ENCODE measurements at places on chromosomes 1 and 21. TPM values are rescaled to one million over a fixed set of nuclear protein-coding genes. Genes with fewer than 3 reads are reported as not detected.

DNA sequence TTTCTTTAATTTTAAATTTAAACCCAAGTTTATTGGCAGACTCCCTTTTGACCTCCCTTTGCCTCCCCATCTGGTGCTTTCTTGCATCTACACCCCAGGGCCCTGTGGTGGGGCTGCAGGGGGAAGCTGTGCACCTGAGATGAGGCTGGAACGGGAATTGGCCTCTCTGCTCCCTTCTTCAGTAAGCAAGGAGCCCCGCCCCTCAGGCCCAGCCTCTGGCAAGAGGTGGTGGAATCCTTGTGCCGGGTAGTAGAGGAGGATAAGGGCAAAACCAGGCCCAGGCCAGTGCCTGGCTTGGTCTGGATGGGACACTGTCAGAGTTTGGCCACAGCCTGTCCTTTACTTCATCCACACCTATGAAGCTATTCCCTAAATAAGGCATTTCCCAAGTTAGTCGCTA is 25.1 kb downstream of the ATP8B2 start:
- DNase-seq = peak; percentile 69

DNA sequence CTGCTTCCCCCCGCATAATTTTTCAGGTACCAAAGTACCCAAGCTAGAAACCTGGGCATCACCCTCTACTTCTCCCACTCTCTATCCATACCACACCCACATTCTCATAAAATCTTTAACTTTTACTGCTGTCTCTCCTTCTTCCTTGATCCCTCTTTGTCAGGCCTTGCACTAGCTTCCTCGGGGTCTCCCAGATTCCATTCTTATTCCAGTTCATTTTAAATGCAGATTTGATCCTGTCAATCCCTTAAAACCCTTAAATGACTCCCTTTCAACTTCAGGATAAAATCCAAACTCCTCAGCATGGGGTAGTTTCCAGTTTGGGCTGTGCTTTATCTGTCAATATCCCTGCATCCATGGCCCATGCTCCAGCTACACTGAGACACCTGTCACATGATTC is 343.5 kb downstream of the PBX1 start:
- no peak for DNase-seq

DNA sequence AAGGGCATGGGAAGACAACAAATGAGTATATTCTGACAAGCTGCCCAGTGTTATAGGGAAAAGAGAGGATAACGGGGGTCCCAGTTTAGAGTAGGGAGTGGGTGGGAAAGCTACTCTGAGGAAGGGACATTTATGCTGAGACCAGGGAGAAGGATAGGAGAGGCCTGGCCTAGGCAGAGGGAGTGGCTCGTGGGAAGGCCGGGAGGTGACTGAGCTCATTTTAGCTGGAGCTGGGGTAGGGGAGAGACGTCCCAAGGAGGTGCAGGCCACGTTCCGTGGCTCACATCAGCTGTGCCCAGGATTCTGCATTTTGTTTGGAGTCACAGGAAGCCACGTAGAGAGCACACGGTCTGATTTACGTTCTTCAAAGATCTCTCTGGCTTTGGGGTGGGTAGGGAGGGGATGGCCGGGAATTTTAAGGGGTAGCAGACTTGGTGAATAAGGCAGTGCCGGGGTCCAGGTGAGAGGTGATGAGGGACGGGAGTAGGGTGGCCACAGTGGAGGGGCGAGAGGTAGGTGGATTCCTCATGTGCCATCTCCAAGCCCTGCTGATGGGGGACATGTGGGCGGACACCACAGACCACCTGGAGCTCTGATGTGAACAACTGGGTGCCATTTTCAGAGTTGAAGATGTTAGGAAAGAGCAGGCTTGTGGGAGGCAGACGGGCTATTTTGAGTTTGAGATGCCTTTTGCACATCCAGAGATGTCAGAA is 4.7 kb downstream of the TINAGL1 start:
- no peak for DNase-seq

- DNase-seq = peak; percentile 78
Observed at GRCh38 chr1:24914226-24915069, 15.6 kb downstream of the RUNX3 start.

- no peak for DNase-seq
Observed at GRCh38 chr21:30117631-30118030, 49.0 kb downstream of the CLDN17 start.

DNA sequence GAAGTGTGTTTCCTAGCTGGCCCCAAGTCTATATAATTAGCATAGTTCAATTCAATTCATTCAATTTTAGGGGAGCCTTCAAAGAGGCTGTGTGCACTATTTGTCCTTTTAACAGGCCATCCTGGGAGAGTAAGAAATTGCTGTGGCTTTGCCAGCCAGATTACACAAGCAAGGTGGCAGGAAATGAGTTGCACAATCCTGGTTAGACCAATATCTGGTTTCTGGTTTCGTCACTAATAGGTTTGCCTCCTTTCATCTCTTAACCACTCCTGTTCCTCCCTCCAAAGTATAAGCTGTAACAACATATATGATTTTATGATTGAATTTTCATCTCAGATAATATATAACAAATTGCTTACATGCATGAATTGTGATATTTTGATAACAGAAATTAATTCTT is 84.1 kb upstream of the NEGR1 start:
- DNase-seq = no peak

DNA sequence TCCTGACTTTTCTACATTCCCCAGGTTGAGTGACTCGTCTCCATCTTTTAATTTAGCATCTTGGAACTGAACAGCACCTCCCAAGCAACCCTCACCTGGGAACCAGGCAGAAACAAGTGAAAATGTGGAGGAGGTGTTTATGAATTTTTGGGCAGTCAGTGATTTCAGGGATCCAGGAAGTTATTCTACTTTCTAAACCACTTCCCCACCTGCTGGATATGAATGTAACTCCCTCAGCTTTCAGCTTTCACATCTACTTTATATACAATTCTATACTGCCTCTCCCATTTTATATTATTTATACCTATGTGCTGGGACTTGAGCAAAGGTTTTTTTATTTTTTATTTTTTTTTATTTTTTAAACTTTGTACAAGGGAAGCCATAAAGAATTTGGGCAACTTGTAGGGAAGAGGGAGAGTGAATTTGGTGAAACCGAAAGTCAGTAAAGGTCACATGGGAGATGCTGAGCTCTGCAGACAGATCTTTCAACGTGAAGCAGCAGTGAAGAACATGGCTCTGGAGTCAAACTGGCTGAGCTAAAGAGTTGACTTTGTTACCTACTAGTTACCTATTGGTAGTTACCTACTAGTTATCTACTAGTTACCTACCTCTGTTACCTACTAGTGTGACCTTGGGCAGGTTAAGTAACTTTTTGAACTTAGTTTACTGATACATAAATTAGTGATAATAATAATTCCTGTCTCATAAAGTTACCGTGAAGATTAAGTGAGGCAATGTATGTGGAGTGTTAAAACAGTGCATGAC is 45.5 kb downstream of the DDR2 start:
- DNase-seq = no peak

GRCh38 chr1:9715536-9716226 is 64.2 kb downstream of the PIK3CD start:
- peak; percentile 44 for DNase-seq

DNA sequence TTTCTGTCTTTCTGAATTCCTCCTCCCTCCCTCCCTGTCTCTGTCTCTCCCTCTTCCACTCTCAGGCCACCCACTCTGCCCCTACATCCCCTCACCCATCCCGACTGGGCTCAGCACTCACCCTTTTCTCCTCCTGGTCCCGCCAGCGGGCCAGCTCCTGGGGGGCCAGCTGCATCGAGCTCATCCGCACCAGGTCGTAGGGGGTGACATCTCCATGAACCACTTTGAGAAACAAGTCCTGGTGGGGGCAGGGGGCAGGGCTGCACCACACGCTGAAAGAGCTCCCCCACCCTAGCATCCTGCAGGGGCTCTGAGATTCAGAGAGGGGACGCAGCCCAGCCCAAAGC is 17.8 kb downstream of the SPOCD1 start:
- no peak for DNase-seq

- DNase-seq = no peak
Observed at GRCh38 chr1:156253634-156254033, 5.8 kb upstream of the PAQR6 start.

DNA sequence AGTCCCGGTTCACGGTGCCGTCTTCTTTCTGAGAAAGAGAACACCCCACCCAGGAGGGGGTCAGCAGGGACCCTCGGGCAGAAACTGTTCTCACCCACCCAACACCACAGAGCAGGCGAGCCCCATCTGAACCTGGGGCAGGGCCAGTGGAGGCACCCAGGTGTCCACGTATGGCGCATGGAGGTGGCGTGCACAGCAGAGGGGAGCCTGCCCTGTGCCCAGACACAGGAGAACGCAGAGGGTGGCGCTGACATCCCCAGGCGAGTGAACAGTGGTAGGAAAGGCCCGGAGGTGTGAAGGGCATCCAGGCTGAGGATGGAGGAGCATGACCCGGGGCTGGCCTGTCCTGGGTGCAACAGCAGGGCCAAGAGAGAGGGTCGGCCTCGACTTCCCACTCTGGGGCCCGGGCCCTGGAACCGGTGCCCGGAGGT is 91.1 kb downstream of the STUM start:
- DNase-seq = peak; percentile 30

DNA sequence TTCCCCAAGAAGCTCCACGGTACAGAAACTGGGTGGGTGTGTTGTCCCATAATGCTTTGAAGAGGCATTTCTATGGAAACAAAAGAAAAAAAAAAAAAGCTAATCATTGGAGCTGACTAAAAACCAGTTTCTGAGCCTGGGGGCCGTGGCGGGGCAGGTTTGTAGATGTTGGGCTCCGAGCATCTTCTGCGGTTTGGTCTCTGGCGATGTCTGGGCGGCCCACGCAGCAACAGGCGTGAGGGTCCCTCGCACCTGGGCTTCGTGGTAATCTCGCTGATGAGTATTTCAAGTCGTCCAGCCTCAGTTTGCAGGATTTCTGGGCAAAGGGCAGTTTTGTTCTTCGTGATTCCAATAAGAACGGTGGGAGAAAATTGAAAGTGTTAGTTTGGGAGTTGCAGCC is 6.8 kb downstream of the TP73 start:
- DNase-seq = no peak

DNA sequence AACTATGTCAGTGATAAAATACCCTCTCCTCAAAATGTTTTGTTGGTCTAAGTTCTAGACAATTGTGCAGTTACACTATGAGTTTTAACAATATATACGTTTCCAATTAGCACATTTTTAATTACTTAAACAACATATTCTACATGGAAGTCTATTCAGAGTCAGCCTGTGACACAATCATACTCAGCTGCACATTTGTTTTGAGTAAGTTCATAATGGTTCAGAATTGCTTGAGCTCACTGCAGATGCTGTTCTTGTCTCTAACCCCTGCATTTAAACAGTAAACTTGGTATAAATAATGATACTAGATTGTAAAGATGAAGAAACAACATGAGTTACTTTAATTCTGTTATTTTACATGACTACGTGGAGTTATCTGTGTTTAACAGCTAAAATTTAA is 30.6 kb downstream of the CDKN2C start:
- DNase-seq = no peak

DNA sequence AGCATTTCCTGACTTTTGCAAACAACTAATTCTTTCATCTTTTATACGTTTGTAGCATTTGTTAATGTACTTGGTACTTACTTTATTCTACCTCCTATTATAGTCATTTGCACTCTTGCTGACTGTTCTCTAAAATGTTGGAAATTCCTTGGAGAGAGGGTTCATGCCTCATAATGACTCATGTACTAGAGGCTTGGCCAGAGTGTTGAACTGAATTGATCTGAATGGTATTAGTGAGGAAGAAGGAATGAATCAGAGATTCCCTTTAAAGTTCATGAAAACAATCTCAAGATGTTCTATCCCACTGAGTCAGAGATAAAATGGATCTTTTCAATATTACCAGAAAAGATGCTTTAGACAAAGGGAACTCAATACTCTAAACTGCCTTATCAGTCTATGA is 383.4 kb downstream of the SEC16B start:
- no peak for DNase-seq

- no peak for DNase-seq
Observed at GRCh38 chr1:221708076-221708571, 33.8 kb downstream of the DUSP10 start.

ADGRL4 gene
- 11.4 TPM for total RNA-seq

DNALI1 gene
- 9.1 TPM for total RNA-seq

RGS13 gene
- total RNA-seq = 0.26 TPM

OR2T11 gene
- not detected for total RNA-seq

GJA8 gene
- not detected for total RNA-seq

CLEC20A gene
- not detected for total RNA-seq

All from right cardiac atrium (tissue), 5 donors.